ENCODE measurements at places on chromosomes 13 and 19. TPM values are rescaled to one million over a fixed set of nuclear protein-coding genes. Genes with fewer than 3 reads are reported as not detected.

The FUT3 gene
- total RNA-seq: not detected

The NPHS1 gene
- total RNA-seq: not detected

The RAB4B gene
- total RNA-seq: 40.3 TPM

The LRCH1 gene
- 15.1 TPM for total RNA-seq

The RNF113B gene
- total RNA-seq: not detected

The TMEM91 gene
- 5.7 TPM for total RNA-seq

The ERF gene
- total RNA-seq: 52.4 TPM

The ZNF560 gene
- not detected for total RNA-seq

The ELANE gene
- not detected for total RNA-seq

The SNRPA gene
- total RNA-seq: 312 TPM

The GRIN2D gene
- total RNA-seq: 0.05 TPM

The C19orf81 gene
- total RNA-seq: 1.7 TPM
